Thoracic aorta (tissue), 2 donors: ENCODE measurements at places on chromosomes 2 and 18.

DNA sequence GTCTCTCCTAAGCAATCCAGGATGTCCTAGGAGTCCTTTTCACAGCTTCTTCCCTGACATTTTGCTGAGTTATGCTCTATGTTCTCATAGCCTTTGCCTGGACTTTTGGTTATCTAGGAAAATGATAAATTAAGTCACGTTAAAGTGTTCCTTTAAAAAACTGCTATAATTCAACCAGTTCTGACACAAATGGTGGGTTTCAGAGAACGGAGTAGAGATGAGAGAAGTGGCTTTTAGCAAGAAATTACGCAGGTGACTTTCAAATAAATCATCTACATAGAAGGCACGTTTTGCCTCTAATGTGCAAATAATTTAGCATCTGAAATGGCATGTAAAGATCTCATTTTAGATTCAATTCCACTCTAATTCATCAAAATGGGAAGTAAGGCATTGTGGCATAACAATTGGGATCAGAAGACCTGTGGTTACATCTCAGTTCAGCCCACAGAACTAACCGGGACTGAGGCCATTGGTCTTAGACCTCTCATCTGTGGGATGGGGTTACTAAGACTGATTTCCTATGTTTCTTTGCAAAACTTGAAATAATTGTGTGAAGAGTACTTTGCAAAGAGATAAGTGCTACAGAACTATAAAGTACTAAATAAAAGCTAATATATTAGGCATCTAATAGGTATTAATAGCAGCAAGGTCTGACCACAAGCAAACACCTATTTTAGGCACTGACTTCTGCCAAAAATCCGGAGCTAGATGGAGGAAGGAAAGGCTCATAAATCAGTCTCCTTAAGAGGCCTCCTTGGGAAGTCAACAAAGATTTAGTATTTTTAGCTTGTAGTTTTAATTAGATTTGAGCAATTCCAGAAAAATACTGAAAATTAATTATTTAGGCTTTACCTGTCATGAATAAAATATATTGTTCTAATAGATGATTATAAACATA, 211.4 kb downstream of the PIEZO2 start:
- no peak for DNase-seq

DNA sequence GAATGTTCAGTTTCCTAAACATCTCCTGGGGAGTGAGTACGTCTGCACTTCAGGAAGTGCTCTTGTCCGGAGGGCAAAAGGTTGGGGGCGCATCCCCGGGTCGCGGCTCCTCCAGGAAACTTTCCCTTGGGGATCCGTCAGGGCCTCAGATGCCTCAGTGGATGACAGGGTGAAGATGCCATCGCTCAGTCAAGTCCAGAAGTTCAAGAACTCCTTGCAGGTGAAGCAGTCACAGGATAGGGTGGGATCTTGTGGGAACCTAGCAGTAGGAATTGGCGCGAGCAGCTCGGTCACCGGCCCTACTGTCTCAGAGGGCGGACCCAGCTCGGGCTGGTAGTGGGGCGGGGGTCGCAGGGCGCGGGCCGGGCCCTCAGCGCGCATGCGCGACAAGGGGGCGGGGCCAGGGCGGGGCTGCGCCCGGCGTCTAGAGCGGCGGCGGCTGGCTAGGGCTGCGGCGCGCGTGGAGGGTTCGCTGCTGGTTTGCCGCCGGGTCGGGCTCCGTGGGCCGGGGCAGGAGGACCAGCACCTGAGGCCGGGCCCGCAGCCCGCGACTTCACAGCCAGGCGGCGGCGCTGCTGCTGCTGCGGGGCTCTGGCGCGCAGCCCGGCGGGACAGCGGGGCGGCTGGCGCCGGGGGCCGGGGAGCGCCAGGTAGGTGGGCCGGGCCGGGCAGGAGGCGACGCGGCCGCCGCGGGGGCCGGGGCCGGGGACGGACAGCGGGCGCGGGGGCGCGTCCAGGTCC, at the start of gene INPP4A:
Gene INPP4A (plus strand): TSS at position 423 of the 741 bp plus-strand sequence. CDS start 75,191 bp downstream, outside the sequence.
- no peak for DNase-seq

- no peak for DNase-seq
Measured at GRCh38 chr2:233597522-233597921, 19.9 kb upstream of the UGT1A8 start.

GRCh38 chr18:36152781-36153180, 23.1 kb downstream of the ELP2 start:
- no peak for DNase-seq

DNA sequence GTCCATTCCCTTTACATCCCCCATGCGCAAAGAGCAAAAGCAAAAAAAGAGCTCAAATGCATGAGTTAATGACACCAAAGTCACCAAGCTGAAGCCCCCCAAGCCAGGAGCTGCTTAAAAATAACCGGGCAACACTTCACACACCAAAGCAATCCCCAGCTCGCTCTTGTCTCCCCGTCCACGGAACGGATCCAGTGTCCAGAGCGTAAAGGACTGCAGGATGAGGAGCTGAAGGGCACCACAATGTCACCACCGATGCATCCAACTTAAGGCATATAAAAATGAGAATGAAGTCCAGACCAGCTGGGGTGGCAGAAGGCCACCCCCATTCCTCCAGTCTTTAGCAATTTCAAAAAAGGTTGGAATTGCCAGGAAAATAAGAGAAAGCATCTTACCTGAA, 8.7 kb downstream of the SMAD7 start:
- no peak for DNase-seq

- no peak for DNase-seq
Measured at GRCh38 chr2:68272246-68272994, 20.1 kb upstream of the PPP3R1 start.

- no peak for DNase-seq
Measured at GRCh38 chr2:112938904-112939303, 27.9 kb downstream of the IL37 start.

DNA sequence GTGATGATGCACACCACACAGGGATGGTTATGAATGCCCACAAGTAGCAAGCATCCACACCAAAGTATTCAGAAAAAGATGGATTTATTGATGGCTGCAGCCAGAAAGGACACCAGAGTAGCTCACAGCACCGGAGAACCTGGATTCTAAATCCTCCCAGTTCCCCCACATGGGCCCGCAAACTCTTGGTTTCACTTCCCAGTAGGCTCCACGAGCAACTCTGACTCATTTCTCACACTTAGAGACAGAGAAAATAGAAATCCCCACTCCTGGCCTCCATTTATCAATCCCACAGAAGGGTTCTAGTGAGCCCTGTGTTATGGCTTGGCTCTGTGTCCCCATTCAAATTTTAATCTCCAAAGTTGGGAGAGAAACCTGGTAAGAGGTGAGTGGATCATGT, 426.7 kb upstream of the MYT1L start:
- no peak for DNase-seq

DNA sequence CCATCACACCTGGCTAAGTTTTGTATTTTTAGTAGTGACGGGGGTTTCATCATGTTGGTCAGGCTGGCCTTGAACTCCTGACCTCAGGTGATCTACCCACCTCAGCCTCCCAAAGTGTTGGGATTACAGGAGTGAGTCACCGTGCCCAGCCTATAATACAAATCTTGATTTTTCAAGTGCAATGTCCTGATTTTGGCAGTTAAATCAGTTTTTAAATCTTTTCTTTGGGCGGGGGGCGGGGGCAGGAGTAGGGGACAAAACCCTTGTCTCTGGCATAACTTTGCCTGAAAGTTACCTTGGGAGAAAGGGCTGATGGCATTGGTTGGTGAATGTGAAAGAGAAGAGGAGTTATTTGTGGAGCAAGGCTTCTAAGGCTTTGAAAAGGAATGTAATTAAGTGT, 12.3 kb downstream of the GALNT1 start:
- no peak for DNase-seq

- no peak for DNase-seq
Measured at GRCh38 chr2:64019083-64019974, at the start of gene VPS54. TSS of gene VPS54 (minus strand) at chr2:64019428. CDS start at chr2:63983999, 35,429 bp downstream.

GRCh38 chr18:79534356-79534755, 138.6 kb downstream of the NFATC1 start:
- no peak for DNase-seq

DNA sequence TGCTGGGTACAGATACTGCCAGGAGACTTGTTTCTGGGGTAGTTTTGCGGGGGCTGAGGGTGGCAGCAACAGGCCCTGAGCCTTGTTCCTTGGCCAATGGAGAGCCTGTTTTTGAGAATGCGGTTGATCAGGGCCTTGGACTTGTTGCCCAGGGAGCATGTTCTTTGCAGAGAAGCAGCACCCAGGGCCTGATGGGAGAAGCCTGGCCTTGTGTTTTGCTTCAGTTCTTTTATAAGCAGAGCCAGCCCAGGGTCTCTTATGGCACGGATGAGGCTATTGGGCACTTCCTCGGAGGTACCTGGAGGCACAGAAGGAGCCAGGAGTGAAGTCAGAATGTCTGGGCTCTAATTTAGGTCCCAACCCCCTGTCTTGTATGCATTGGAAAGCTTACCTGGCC, 85.1 kb upstream of the MCFD2 start:
- no peak for DNase-seq

- no peak for DNase-seq
Measured at GRCh38 chr2:69947325-69947931, 14.0 kb downstream of the ASPRV1 start.

GRCh38 chr18:62812242-62812641, 96.9 kb downstream of the PHLPP1 start:
- no peak for DNase-seq

DNA sequence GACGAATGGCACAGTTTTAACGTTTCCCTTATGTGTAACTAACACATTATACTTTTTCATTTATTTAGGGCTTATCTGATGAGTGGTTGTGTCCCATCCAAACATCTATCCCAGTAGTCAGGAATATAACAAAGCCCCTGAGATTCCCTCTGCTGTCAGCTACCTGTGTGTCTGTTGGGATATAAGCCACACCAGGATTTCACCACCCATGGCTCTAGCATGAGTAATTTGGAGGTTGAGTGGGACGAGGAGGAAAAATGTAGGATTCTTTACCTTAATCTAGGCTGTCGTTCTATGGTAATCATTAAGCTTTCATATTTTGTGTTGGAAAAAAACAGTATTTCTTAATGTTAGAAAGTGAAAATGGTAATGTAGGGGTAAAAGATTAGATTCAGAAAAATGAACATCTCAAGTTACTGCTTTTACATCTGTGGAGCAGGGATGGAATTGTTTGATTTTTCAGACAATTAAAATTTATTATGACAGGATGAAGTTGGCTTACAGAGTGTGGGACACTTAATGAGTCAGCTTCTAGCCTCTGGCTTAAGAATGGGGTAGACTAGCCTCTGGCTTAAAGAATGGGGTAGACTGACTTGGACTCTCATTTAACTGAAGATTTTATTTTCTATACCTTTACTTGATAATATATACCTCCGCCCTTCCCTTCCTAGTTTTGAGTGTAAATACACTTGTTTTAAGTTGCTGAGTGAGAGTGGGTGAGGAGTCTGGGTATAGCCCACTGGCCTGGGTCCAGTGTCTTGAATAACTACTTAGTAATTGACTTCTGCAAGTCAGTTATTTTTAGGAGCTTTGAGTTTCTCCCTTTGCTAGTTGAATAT, 88.5 kb upstream of the RANBP2 start:
- no peak for DNase-seq

DNA sequence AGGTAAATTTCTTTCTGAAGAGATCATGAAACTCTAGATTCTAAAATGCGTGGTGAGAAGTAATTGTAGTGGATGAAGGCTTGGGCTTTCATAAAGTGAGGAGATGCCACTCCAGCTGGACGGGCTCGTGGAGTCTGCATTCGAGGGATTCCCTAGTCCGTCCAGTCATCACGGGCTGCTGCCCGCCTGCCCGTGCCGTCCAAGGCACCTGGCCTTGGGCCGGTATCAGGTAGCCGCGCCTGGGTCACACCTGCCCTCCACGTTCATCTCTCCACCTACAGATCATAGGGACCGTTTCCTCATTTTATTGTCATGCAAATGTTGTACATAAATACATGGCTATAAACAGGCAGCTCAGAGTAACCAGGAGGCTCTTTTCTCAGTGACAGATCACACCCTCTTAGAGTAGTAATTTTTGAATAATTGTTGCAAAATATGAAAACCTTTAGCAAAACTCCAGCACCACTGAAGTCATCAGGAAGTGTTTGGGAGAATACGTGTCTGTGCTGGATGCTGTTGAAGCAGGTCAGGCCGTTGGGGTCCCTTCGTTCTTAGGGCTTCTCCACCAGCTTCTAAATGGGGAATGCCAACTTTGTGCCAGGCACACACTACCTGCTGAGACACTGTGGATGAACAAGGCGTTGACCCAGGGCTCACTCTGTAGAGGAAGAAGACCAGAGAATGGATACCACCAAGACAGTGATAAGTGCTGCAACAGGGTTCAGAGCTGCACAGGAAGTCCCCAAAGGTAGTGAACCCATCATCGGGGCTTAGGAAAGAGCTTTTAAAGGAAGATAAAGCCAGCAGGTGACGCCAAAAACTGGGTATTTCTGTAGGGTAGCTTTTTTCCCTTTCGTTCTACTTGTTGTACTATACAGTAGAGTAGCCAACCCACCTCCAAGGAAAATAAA, 112.5 kb downstream of the FAM210A start:
- DNase-seq = no peak

DNA sequence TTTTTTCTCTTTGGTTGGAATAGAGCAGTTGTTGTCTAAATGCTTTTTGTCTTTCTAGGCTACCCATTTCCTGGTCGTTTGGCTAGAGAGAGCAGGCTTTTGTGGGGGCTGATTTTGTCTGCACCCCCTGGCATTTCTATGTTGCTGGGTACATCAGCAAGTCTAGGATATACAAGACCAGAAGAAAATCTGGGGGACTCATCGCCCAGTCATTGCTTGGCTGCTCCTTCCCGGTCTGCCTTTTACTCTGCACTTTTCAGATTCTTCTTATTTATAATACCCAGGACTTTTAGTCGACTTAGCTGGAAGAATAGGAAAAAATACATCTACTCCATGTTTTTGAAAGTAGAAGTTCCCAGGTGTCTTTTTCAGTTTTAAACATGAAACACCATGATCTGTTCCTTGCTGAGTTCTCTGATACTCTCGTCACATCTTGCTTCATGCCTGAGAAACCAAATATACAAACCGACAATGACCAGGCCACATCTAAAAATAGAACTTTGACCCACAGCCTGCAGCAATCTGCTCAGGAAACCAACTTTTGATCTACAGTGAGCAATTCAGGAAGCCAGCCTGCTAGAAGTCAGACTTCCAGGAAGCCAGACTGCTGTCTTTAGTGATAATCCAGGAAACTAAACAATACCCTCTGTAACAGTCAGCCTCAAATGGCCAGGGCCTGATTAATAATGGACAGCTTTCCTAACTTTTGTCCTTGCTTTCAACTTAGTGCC, 163.8 kb upstream of the MEX3C start:
- no peak for DNase-seq

DNA sequence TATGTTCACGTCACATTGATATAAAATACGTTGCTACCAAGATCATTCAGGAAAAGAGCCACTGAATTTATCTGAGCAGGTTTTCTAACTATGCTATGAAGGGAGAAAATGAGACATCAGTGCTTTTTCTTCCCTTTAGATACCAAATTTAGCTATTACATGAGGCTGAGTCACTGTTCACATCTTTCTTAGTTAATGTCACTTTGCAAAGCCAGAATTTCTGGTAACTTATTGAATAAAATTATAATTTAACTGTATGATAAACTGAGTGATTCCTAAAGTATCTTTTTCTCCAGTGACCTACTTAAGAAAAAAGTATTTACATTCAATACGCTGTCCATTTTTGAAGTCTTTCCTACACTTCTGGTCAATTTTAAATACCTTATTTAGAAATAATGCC, 22.7 kb downstream of the C1D start:
- no peak for DNase-seq
